ENCODE measurements at places on chromosomes 3 and 15. TPM values are rescaled to one million over a fixed set of nuclear protein-coding genes. Genes with fewer than 3 reads are reported as not detected.

GRCh38 chr15:85430406-85431204, 50.2 kb downstream of the AKAP13 start:
- DNase-seq, result no peak

GRCh38 chr3:31288224-31288623, 244.5 kb upstream of the STT3B start:
- DNase-seq, result no peak

DNA sequence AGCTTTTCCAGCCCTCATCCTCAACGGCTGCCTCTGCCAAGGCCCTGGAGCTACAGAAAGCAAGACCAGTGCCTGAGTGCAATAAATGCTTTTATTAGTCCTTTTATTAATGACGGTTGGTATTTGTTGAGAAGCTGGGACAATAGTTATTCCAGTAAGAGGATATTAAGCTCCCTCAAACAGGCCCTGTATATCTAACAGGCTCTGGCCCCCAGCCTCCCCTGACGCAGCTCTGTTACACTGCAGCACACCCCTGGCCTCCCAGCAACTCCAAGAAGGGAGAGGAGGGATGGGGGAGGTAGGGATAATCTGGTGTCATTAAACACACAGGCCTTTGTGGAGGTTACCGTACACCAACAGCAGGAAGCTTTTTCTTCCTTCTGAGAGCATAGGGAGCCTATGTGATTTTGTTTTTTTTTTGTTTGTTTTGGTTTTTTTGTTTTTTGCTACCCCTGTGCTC, 30.8 kb upstream of the MAGEF1 start:
- DNase-seq, result peak; percentile 72

- no peak for DNase-seq
Measured at GRCh38 chr15:37041042-37041441, 59.3 kb downstream of the MEIS2 start.

The CCR4 gene
- 0.33 TPM for total RNA-seq

The ONECUT1 gene
- total RNA-seq, result not detected

GRCh38 chr3:137767538-137768360, 3.6 kb downstream of the SOX14 start:
- DNase-seq, result no peak

GRCh38 chr3:55446850-55447249, 40.3 kb downstream of the WNT5A start:
- DNase-seq, result no peak

The TNK2 gene
- total RNA-seq, result 34.1 TPM

GRCh38 chr15:92168066-92168683, 225.5 kb upstream of the ST8SIA2 start:
- DNase-seq, result no peak

GRCh38 chr3:64318668-64319271, 93.5 kb upstream of the PRICKLE2 start:
- DNase-seq, result no peak

GRCh38 chr15:78120523-78120922, 10.7 kb downstream of the CIB2 start:
- no peak for DNase-seq

The ASB7 gene
- total RNA-seq, result 10.2 TPM

- no peak for DNase-seq
Measured at GRCh38 chr3:152211655-152212054, 57.1 kb upstream of the MBNL1 start.

The SLC6A11 gene
- total RNA-seq, result not detected

Measured in posterior vena cava (tissue), 2 donors.